ENCODE measurements at places on chromosomes 1 and 21.

DNA sequence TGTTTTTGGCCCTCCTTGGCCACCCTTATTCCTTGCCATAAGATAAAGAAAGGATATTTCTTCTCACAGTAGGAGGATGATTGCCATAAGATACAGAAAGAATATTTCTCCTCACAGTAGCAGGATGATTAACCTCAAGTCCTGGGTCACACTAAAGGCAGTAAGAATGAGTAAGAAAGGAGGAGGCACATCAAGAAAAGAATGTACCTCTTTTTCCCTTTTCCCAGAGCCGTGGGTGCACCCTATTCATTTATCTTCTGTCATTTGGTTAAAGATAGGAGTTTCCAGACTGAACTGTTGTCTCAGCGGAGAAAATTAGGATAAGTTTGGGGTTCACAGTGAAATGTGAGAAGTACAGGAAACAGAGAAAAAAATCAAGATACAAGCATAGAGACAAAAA lies 52.5 kb downstream of the LRRC8C start:
- DNase-seq = no peak

DNA sequence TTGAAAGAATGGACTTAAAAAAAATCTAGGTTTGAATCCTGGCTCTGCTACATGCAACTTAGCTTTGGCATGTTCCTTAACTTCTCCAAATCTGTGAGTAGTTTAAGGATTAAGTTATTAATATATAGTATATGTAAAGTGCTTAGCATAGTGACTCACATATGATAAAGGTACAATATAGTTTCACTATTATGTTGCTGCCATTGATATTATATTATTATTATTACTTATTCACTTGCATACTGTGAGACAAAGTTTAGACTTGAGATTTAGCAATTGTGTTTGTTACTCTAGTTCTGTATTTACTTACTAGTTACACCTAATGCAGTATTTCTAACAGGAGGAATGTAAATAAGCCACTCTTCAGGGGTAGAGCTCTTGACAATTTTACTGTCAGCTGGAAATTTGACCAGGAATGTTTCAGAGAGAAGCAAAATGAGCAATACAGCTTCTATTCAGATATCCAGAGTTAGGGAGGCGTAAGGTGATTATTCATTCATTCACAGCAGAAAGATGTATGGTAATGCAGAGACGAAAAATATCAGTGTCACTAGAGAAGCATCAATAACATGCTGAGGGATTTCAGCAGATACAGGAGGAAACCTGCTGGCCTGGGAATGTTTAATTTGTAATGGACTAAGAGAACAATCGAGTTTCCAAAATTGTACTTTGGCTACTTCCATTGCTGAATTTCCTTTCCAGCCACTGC lies 25.5 kb downstream of the RGS7 start:
- no peak for DNase-seq

DNA sequence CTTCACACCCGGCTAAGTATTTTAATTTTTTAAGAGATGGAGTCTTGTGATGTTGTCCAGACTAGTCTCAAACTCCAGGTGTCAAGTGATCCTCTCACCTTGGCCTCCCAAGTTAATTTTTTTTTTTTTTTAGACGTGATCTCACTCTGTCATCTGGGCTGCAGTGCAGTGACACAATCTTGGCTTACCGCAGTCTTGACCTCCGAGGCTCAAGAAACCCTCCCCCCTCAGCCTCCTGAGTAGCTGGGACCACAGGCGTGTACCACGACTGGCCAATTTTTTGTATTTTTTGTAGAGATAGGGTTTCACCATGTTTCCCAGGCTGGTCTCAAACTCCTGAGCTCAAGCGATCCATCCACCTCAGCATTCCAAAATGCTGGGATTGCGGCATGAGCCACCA lies 11.7 kb upstream of the IFNLR1 start:
- DNase-seq = no peak

- no peak for DNase-seq
Measured at GRCh38 chr1:223258751-223259198, 105.2 kb downstream of the SUSD4 start.

- DNase-seq = no peak
Measured at GRCh38 chr1:152125834-152126443, 10.7 kb upstream of the TCHH start.

GRCh38 chr1:204896787-204897469 lies 26.3 kb downstream of the NFASC start:
- DNase-seq = no peak

DNA sequence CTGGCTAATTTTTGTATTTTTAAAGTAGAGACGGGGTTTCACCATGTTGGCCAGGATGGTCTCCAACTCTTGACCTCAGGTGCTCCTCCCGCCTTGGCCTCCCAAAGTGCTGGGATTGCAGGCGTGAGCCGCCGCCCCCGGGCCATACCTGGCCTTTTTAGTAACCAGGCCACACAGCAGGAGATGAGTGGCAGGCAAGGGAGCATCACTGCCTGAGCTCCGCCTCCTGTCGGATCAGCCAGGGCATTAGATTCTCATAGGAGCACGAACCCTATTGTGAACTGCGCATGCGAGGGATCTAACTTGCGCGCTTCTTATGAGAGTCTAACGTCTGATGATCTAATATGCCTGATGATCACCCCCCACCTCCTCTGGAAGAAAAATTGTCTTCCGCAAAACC lies 308.7 kb upstream of the PRMT6 start:
- DNase-seq = no peak

DNA sequence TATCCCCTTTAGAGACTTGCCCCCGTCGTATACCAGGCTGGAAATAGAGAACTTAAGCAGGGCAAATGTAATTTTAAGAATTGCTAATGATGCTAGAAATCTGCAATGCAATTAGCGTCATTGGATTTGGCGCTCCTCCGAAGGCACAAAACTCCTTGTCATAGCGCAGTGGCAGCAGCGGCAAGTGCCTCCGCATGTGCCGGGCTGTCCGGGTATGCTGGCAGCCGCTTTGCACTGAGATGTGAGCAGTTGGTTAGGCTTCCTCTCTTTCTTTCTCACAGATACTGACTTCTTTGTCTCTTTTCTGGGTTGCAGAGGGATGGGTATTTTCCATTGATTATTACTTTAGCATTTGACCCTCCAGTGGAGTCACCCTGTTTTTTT lies 193.4 kb upstream of the LMO4 start:
- no peak for DNase-seq

GRCh38 chr1:199044191-199044590 lies 405.4 kb downstream of the PTPRC start:
- DNase-seq = no peak

- DNase-seq = no peak
Measured at GRCh38 chr1:28290851-28291250, 31.5 kb downstream of the SESN2 start.

- no peak for DNase-seq
Measured at GRCh38 chr1:202599669-202600431, 110.4 kb downstream of the SYT2 start.
